ENCODE measurements at places on chromosomes 3 and 15. TPM values are rescaled to one million over a fixed set of nuclear protein-coding genes. Genes with fewer than 3 reads are reported as not detected.

- peak; percentile 81 for DNase-seq
These were observed 23.1 kb downstream of the ABHD6 start for GRCh38 chr3:58260733-58261132.

The BCL2A1 gene
- total RNA-seq, result not detected

DNA sequence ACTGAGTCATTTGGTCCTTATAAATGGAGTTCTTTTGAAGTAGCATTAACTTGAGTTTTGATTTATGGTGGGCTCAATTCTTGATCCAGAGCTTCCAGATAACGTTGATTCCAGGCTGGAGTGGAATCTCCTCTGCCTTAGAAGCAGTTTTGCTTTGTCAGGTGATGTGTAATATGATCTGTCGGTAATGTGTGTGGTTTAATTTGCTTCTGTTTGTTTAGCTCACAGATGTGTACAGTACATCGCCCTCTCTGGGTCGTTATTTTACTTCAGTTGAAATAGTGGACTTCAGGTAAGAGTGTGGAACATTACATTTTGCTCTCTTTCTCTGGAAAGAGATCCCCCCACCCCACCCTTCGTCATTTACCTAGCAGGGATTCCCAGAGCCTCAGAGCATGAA lies 23.1 kb downstream of the C3orf52 start:
- DNase-seq, result no peak

- DNase-seq, result no peak
These were observed 69.4 kb downstream of the SRGAP3 start for GRCh38 chr3:9179826-9180763.

DNA sequence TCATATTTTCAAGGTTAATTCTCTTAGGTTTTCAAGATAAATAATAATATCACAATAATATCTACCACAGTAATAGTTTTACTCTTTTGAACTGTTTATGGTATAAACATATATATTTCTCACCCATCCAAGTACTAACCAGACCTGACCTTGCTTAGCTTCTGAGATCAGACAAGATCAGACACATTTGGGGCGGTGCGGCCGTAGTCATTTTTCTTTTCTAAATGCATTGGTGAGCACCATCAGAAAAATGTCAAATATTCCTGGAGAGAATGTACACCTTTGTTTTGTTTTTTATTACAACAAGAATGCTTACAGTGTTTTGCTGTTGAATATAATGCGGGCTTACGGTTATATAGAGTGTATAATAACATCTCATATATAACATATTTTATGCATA lies 267.8 kb downstream of the ADAMTS17 start:
- no peak for DNase-seq

GRCh38 chr3:28057539-28057938 lies 183.9 kb upstream of the CMC1 start:
- no peak for DNase-seq

GRCh38 chr3:181316482-181316881 lies 326.9 kb upstream of the DNAJC19 start:
- DNase-seq, result peak; percentile 14

- DNase-seq, result peak; percentile 18
These were observed 7.1 kb downstream of the CELSR3 start for GRCh38 chr3:48655606-48656005.

The SLC12A1 gene
- total RNA-seq, result not detected

GRCh38 chr15:52798529-52799101 lies 8.5 kb upstream of the ONECUT1 start:
- DNase-seq, result no peak

DNA sequence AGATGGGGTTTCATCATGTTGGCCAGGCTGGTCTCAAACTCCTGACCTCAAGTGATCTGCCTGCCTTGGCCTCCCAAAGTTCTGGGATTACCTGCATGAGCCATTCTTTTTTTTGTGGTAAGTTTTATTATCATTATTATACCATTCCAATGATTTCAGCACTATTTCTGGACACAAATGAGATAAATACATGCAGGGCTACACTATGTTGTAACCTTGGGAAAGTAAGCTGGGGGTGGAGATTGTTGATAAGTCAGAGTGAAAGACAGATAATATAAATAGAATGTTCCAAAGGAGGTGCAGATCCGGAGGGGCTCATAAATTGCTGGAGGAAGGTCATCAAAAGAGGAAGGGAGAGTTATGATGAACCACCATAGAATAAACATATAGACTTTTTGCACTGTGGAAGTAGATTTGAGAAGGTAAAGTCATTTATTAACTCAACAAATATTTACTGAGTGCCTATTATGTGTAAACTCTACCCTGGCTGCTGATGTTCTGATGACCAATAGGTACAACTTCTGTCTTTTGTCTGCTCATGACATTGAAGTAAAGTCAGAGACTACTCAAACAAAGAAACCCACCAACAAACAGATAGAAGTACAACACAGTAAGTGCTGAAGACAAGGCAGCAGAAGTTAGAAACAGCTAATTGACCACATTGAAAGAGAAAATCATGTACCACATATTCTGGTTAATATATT lies 478.9 kb upstream of the GOLIM4 start:
- DNase-seq, result no peak

GRCh38 chr3:32883817-32884216 lies 66.0 kb downstream of the TRIM71 start:
- no peak for DNase-seq
